A549 treated with RU486 at 1 μM for 4 hours (cell line): ENCODE measurements at places on chromosomes 12 and 14. TPM values are rescaled to one million over a fixed set of nuclear protein-coding genes. Genes with fewer than 3 reads are reported as not detected.

The TMTC3 gene
- 3.0 to 15.1 TPM (median 11.1 TPM) in 5 replicates for total RNA-seq

The PIK3C2G gene
- not detected in 5 replicates for total RNA-seq

The ST8SIA1 gene
- total RNA-seq: 0.16 TPM in 1 of 5 replicates, not detected in the others

The POTEM gene
- total RNA-seq: not detected in 5 replicates

The SIX6 gene
- not detected in 5 replicates for total RNA-seq
